ENCODE measurements at places on chromosomes 16 and 17.

- no peak for DNase-seq
Observed at GRCh38 chr17:82528484-82529265, 9.1 kb downstream of the FOXK2 start.

DNA sequence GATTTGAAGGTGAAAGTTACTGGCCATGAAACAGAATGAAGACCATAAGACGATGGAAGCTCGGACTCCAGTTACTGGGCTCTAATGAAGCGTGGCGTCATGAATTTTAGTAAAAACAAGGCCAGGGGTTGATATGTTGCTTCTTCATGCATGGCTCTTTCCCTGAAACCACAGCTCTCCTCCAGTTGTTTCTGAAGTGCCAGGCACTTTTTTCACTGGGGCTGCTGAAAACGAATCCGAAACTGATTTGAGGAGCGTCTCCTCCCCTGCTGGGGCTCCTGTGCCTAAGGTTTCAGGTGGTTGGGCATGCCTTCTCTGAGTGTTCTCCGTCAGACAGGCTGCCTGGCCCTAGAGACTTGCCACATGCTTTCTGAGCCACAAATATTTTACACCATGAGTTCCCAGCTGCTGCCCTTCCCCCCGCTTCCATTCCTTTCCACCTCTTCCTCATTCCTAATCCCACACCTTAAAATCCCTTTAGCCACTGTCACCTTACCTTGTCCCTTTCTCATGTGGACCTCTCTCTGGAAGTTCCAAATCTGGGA lies 3.7 kb upstream of the MYL4 start:
- peak; percentile 36 for DNase-seq

GRCh38 chr16:12350945-12351344 lies 374.4 kb downstream of the SNX29 start:
- DNase-seq = no peak

- no peak for DNase-seq
Observed at GRCh38 chr17:65401561-65401960, 159.9 kb downstream of the AXIN2 start.

- no peak for DNase-seq
Observed at GRCh38 chr16:77856438-77857160, 68.2 kb downstream of the VAT1L start.

All from activated T-cell treated with anti-CD3 and anti-CD28 coated beads for 1 hour (primary cell).